NCI-H524 (cell line): ENCODE measurements at places on chromosomes 6 and 20.

- DNase-seq = no peak
These were observed 861.1 kb downstream of the DHX35 start for GRCh38 chr20:39823224-39823623.

- no peak for DNase-seq
These were observed 384.8 kb downstream of the ADGRB3 start for GRCh38 chr6:69019832-69020231.

GRCh38 chr6:16827627-16828026 lies 66.4 kb upstream of the ATXN1 start:
- no peak for DNase-seq

DNA sequence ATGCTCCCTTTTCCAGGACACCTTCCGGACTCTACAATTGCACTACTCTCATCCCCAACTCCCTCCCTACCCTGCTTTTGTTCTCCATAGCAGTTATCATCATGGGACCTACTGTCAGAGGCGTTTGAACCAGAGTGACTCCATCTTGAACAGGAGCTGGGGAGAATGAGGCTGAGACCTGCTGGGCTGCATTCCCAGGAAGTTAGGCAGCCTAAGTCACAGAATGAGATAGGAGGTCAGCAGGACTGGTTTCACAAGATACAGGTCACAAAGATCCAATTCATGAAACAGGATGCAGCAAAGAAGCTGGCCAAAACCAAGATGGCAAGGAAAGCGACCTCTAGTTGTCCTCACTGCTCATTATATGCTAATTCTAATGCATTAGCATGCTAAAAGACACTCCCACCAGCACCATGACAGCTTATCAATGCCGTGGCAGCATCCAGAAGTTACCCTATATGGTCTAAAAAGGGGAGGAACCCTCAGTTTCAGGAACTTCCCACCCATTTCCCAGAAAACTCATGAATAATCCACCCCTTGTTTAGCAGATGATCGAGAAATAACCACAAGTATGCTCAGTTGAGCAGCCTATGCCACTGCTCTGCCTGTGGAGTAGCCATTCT lies 15.6 kb downstream of the SLC13A3 start:
- DNase-seq = no peak

DNA sequence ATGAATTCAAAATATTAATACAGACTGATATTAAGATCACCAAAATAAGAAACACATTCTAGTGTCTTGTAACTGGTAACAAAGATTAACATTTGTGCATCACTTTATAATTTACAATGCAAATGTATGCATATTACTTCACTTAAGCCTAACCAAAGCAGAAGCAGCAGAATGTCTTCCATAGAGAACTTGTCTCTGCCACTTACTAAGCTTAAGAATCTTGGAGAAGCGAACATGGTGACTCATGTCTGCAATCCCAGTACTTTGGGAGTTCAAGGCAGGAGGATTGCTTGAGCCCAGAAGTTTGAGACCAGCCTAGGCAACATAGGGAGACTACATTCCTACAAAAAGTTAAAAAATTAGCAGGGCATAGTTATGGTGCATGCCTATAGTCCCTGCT lies 18.8 kb downstream of the AK9 start:
- DNase-seq = no peak

DNA sequence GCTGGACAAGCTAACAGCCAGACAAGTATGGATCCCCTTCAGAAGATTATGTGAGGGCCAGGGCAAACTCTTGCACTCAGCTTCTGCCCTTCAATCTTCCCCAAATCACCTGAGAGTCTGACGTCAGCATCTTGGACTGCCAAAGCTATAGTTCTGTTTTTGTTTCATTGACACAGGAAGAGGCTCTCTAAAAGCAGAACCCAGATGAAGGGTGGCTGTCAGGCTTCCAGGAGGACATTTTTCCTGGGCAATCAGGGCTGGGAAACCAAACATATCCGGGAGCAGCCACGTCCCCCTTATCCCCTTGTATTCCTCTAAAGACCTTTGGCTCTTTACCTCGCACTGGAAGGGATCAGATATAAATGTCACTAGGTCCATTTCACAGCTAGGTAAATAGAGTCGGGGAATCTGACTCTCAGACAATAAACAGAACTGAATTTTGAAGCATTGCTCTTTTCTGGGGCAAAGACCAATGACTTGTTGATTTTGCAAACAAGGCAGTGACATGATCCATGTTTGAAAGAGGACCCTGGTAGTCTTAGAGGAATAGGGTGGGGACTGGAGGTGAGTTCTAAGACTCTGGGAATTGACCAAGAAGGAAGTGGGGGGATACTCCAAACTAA lies 13.3 kb downstream of the MAFB start:
- DNase-seq = no peak

DNA sequence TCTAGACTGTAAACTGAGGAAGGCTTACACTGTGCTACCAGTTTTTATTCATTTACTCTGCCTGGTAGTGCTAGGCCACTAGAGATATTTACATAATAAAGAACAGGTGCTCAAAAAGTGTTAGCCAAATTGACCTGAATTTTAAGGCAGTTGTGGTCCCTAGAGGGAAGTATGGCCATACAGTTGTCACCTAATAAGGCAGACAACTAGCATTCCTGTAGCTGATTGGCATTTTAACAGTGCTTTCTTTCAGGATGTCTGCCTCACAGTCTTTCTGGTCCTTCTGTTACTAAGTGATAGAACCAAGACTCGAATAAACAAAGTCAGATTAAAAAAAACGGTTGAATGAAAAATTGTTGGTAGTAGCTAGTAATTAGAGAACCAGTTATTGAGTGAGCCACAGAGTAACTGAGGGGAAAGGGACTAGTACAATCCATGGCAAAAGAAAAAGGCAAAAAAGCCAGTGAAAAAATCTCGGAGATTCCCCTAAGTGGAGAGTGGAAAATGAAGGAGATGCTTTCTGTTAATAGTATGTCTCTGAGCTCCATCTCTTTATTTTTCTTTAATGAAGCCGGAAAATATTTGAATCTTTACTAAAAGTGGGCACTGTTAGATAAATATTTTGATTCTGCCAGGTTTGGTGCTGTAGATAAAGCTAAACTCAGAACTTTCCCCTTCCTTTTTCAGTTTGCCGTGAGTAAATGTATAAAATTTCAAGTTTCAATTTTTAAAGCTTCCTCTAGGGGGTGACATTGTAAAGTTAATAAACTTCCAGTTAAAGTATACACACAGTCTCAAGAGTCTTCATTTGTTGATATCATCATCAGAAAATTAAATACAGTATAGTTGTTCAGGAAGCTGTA lies 9.1 kb downstream of the VTA1 start:
- DNase-seq = peak; percentile 23

DNA sequence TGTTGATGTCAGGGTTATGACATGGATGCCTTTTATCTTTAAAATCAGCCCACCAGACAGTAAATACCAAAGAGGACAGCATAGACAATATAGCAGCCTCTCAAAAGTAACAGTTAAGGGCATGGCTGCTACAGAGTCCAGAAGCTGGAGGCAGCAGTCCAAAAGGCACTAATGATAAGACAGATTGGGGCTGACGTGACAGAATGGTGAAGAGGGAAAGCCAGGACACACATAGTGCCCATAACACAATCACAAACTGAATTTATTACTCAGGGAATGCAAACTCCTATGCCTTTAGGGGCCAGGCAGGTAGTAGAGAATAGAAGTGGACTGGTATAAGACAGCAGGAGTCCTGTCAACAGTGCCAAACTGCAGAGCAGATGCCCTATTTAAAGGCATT lies 40.7 kb downstream of the TP53INP2 start:
- no peak for DNase-seq

GRCh38 chr20:46054606-46055005 lies 25.6 kb downstream of the SLC12A5 start:
- no peak for DNase-seq

GRCh38 chr6:106988664-106989063 lies 14.1 kb upstream of the CD24 start:
- DNase-seq = no peak

- no peak for DNase-seq
These were observed 135.4 kb downstream of the AHI1 start for GRCh38 chr6:135362124-135362523.

- no peak for DNase-seq
These were observed 5.7 kb upstream of the USP49 start for GRCh38 chr6:41900861-41901260.

GRCh38 chr20:53925651-53926401 lies 144.6 kb downstream of the BCAS1 start:
- no peak for DNase-seq

DNA sequence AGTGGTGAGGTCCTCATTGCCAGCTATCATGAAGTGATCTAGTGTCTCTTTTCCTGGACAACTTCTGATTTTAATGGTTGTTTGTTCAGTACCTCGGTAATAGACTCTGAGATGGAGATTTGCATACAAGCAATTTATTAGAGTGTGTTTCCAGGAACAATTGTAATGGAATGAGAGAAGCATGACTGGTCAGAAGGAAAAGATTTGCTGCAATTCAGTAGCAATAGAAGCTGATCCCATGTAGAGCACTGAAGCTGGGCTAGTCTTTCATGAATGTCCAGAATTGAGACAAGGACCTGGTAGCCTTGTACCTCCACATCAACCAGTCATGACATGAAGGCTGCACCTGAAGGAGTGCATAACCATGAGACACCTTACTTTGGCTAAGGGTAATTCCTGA lies 526.5 kb downstream of the NKAIN2 start:
- no peak for DNase-seq
